Activated T-cell treated with anti-CD3 and anti-CD28 coated beads, Interleukin-2, amount 50 U/mL, for 24 hours (primary cell): ENCODE measurements at places on chromosomes 2 and 18.

DNA sequence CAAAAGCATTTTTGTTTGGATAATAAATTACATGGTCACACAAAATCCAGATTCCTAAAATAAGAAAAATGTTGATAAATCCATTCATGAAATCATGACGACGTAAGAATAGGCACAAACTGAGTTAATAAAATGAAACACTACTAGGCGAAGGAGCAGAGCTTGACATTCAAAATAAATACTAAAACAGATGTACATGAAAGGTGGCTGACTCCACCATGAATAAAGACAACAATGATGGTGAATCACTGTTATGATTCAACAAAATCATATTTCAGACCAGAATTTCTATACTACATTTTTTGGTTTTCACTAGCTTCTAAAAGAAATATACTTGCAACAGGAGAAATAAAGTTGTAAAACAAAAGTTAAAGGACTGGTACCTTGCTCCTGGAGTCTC is 122.0 kb upstream of the RNU4ATAC start:
- no peaks in the 10 kb centered on the region for H3K27me3 ChIP-seq
- no peak overlapping the region for H3K4me3 ChIP-seq
- DNase-seq, result no peak
- H3K36me3 ChIP-seq, result peaks cover 92% of the 10 kb centered on the region
- H3K27ac ChIP-seq, result peak overlapping the region; percentile 42

GRCh38 chr2:96205888-96206287 is 2.7 kb downstream of the STARD7 start:
- no peaks in the 10 kb centered on the region for H3K27me3 ChIP-seq
- H3K4me1 ChIP-seq, result peaks cover 73% of the 10 kb centered on the region
- peak overlapping the region; percentile 91 for H3K4me3 ChIP-seq

GRCh38 chr18:54551590-54551989 is 39.5 kb upstream of the DYNAP start:
- H3K4me3 ChIP-seq, result no peak overlapping the region
- H3K27ac ChIP-seq, result no peak overlapping the region
- peaks cover 20% of the 10 kb centered on the region for H3K27me3 ChIP-seq
- H3K36me3 ChIP-seq, result no peaks in the 10 kb centered on the region

DNA sequence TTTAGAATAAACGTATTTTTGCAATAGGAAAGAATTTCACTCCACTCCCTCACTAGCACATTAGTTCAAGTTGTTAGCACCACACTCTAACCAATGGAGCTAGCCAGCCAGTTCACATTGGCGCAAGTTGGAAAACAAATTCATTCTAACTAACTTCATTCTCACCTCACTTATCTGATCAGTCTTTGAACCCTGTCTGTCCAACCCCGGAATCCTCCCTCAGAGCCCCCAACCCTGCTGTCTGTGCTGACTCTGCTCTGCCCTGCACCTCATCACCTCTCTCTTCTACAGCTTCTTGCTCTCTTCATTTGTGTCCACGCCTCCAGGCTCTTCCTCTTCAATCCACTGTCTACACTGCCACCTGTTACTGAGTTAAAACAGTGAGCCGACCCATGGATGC is 356.5 kb downstream of the IRS1 start:
- H3K4me3 ChIP-seq, result no peak overlapping the region
- H3K36me3 ChIP-seq, result no peaks in the 10 kb centered on the region
- H3K4me1 ChIP-seq, result no peaks in the 10 kb centered on the region
- H3K27me3 ChIP-seq, result peaks cover 31% of the 10 kb centered on the region

DNA sequence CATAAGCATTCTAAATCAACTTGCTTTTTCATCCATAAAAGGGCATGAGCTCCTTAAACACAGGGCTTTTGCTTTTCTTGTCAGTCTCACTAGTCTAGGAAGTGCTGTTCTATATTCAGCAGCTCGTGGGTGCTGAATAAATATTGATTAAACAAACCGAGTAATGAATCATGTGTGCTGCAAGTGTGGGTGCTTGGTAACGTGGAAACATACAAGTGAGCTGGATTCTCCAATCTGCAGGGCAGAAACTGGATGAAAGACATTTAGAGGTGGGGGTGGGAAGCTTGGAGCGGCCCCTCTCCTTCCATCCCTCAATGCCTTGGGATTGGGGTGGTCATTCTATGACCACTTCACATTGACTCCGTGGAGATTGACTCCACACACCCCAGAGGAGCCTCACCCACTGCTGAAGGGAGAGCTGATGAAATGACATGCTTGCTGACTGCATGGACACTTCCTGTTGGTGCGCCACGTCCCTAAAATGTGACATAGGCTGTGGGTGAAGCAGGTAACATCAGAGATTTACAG is 114.6 kb downstream of the DOCK10 start:
- H3K4me1 ChIP-seq, result peaks cover 100% of the 10 kb centered on the region
- H3K27me3 ChIP-seq, result no peaks in the 10 kb centered on the region
- DNase-seq, result peak; percentile 80
- H3K27ac ChIP-seq, result peak overlapping the region; percentile 100
- peak overlapping the region; percentile 70 for H3K4me3 ChIP-seq
- H3K36me3 ChIP-seq, result peaks cover 94% of the 10 kb centered on the region

GRCh38 chr2:59888015-59888414 is 665.4 kb downstream of the BCL11A start:
- H3K4me1 ChIP-seq, result peaks cover 34% of the 10 kb centered on the region
- DNase-seq, result no peak
- peak overlapping the region; percentile 5 for H3K4me3 ChIP-seq
- H3K27ac ChIP-seq, result no peak overlapping the region
- H3K36me3 ChIP-seq, result no peaks in the 10 kb centered on the region
- no peaks in the 10 kb centered on the region for H3K27me3 ChIP-seq

- H3K4me3 ChIP-seq, result no peak overlapping the region
- no peaks in the 10 kb centered on the region for H3K4me1 ChIP-seq
- no peak for DNase-seq
- no peaks in the 10 kb centered on the region for H3K36me3 ChIP-seq
- no peak overlapping the region for H3K27ac ChIP-seq
Measured at GRCh38 chr2:41197781-41198180, 745.9 kb upstream of the SLC8A1 start.

DNA sequence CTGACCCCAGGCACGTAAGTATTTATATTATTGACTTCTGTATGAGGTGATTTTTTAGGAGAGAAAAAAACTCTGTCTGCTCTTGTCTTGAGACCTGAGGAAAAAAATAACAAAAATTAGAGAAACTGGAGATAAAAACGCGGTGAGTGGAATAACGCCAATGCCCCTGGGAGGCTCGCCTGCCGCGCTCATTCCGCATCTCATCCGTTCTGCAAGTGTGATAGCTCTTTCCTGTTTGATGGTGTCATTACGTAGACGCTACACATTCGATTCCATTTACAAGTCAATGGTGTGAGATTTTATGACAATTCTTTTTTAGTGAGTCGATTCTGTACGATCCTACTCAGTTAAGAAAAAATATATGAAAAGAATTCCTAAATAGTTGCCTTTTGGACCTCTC is 194.3 kb upstream of the SMIM21 start:
- no peak overlapping the region for H3K4me3 ChIP-seq
- no peak for DNase-seq
- H3K27me3 ChIP-seq, result peaks cover 16% of the 10 kb centered on the region
- H3K27ac ChIP-seq, result no peak overlapping the region
- no peaks in the 10 kb centered on the region for H3K36me3 ChIP-seq
- no peaks in the 10 kb centered on the region for H3K4me1 ChIP-seq

GRCh38 chr18:34796035-34796657 is 86.0 kb downstream of the DTNA start:
- peaks cover 32% of the 10 kb centered on the region for H3K27me3 ChIP-seq
- no peak overlapping the region for H3K4me3 ChIP-seq
- DNase-seq, result no peak
- H3K27ac ChIP-seq, result no peak overlapping the region
- peaks cover 5% of the 10 kb centered on the region for H3K4me1 ChIP-seq

DNA sequence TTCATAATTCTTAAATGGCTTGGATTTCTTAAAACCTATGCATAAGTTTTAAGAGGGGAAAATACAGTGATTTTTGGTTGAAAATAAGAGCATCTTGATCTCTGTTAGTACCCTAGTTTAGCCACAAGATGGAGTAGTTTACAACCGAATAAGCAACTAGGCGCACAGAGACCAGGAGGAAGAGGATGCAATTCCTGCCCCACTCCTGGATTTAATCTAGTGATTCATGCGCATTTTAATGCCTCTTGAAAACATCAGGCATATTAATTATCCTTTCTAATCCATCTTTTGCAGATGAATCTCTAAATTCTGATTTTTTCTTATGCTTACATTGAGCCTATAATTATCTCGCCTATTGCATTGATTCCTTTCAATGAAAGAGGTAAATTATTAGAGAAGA is 76.7 kb downstream of the MRPS9 start:
- H3K4me1 ChIP-seq, result no peaks in the 10 kb centered on the region
- no peak overlapping the region for H3K4me3 ChIP-seq
- no peaks in the 10 kb centered on the region for H3K27me3 ChIP-seq

DNA sequence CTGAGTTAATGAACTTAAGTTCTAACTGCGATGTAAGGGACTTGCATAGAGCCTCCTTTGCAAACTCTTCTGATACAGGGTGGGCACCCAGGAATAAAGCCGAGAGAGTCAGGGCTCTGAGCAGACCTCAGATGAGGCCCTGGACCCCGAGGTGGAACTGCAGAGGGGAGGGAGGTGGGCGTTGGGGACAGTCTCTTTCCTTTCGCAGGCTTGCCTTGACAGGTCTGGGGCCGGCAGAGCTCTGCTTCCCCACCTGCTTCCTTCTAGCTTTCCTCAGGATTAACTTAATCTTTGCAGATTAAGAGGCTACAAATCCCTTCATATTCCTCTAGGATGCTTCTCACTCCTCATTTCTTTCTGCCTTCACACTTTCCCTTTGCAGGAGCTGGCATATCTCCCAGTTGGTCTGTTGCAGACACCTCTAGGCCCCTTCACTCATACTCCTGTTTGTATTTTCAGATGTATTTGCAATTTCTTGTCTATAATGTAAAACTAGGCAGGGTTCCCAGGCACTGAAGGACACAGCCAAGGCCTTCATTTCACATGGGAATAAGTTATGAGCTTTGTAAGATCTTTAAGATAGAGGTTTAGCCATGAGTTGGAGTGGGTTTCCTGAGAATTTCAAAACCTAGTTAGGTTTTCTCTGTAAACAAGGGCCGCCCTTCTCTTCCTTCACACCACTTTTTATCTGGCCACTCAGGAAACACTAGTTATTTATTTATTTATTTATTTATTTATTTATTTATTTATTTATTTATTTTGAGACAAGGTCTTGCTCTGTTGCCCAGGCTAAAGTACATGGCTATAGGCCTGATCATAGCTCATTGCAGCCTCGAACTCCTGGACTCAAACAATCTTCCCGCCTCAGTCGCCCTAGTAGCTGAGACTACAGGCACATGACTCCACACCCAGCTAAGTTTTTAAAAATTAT is 70.9 kb downstream of the MTCL1 start:
- no peak overlapping the region for H3K4me3 ChIP-seq
- no peaks in the 10 kb centered on the region for H3K4me1 ChIP-seq
- H3K36me3 ChIP-seq, result no peaks in the 10 kb centered on the region
- no peak for DNase-seq
- no peak overlapping the region for H3K27ac ChIP-seq
- no peaks in the 10 kb centered on the region for H3K27me3 ChIP-seq

DNA sequence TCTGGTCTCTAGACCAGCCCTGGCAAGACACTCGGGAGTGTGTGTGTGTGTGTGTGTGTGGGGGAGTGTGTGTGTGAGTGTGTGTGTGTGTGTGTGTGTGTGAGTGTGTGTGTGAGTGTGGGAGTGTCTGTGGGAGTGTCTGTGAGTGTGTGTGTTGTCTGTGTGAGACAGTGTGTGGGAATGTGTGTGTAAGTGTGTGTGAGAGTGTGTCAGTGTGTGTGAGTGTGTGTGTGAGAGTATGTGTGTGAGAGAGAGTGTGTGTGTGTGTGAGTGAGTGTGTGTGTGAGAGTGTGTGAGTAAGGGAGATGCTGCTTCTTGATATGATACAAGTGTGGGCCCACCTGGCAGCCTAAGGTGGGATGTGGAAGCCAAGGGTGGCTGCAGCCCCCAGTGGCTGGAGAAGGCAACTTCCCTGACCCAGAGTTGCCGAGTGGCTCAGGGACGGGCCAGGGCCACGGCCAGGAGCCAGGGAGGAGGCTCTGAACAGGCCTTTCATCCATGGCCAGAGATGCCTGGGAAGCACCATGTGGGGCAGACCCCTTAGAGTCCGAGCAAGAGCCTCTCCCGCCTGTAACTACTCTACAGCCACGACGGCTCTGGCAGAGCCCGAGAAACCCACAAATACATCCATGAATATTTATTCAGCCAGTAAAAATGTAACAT is 159.3 kb upstream of the MYCN start:
- H3K4me3 ChIP-seq, result no peak overlapping the region
- H3K4me1 ChIP-seq, result no peaks in the 10 kb centered on the region
- H3K27ac ChIP-seq, result no peak overlapping the region
- H3K27me3 ChIP-seq, result no peaks in the 10 kb centered on the region
- no peak for DNase-seq
- no peaks in the 10 kb centered on the region for H3K36me3 ChIP-seq

- no peak for DNase-seq
- H3K27ac ChIP-seq, result no peak overlapping the region
- no peaks in the 10 kb centered on the region for H3K36me3 ChIP-seq
- peaks cover 19% of the 10 kb centered on the region for H3K27me3 ChIP-seq
- H3K4me1 ChIP-seq, result peaks cover 8% of the 10 kb centered on the region
Measured at GRCh38 chr18:79816981-79817606, 19.4 kb downstream of the KCNG2 start.

- H3K36me3 ChIP-seq, result no peaks in the 10 kb centered on the region
- H3K4me3 ChIP-seq, result no peak overlapping the region
- no peaks in the 10 kb centered on the region for H3K27me3 ChIP-seq
- peaks cover 24% of the 10 kb centered on the region for H3K4me1 ChIP-seq
Measured at GRCh38 chr2:172282944-172283343, 144.4 kb upstream of the ITGA6 start.

- H3K27ac ChIP-seq, result peak overlapping the region; percentile 24
- H3K4me3 ChIP-seq, result no peak overlapping the region
- H3K27me3 ChIP-seq, result peaks cover 10% of the 10 kb centered on the region
- no peak for DNase-seq
- peaks cover 47% of the 10 kb centered on the region for H3K4me1 ChIP-seq
- H3K36me3 ChIP-seq, result no peaks in the 10 kb centered on the region
Measured at GRCh38 chr2:65361623-65362022, 70.8 kb downstream of the SPRED2 start.

- no peak for DNase-seq
- H3K27ac ChIP-seq, result no peak overlapping the region
- H3K4me1 ChIP-seq, result no peaks in the 10 kb centered on the region
- no peak overlapping the region for H3K4me3 ChIP-seq
- peaks cover 27% of the 10 kb centered on the region for H3K27me3 ChIP-seq
- H3K36me3 ChIP-seq, result no peaks in the 10 kb centered on the region
Measured at GRCh38 chr2:234968631-234969305, 17.0 kb downstream of the SH3BP4 start.

DNA sequence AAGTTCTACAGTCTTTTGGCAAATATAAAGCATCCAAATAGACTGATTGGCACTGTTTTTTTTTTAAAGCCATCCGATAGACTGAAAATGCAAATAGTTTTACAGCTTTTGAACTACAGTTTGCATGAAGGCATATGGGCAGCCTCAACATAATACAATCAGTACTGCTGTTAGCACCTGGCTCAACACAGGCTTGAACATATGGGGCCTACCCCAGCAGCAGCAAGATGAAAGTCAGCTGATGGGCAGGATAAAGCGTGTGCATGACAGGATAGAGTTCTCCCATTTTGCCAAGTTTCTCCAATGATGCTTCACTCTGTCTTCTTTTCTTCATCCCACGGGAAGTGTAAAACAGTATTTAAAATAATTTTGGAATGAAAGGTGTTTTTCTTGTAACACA is 1.3 kb upstream of the AKAIN1 start:
- H3K36me3 ChIP-seq, result no peaks in the 10 kb centered on the region
- no peak for DNase-seq
- H3K4me3 ChIP-seq, result no peak overlapping the region

- H3K4me1 ChIP-seq, result peaks cover 37% of the 10 kb centered on the region
- H3K27me3 ChIP-seq, result no peaks in the 10 kb centered on the region
- H3K36me3 ChIP-seq, result peaks cover 28% of the 10 kb centered on the region
- no peak overlapping the region for H3K4me3 ChIP-seq
Measured at GRCh38 chr18:69956665-69957620, 9.3 kb upstream of the CD226 start.
